ENCODE measurements at places on chromosomes 2 and 18.

DNA sequence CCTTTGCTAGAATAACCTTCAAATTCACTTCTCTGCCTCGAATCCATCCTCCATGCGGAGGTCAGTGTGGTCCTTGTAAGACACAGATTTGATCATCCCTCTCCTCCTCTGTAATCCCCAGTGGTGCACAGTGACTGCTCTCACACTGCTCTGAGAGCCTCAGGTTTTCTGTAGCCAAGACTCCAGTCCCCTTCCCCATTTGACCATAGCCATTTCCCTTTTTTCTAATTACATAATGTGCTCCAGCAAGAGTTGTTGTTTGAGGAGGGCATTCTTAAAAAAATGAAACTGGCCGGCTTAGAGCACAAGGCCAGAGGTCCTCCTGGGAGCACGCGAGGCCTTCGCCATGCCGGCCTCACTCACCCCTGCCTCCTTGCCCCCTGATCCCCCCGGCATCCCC, 34.7 kb upstream of the LPIN1 start:
- DNase-seq, result no peak

DNA sequence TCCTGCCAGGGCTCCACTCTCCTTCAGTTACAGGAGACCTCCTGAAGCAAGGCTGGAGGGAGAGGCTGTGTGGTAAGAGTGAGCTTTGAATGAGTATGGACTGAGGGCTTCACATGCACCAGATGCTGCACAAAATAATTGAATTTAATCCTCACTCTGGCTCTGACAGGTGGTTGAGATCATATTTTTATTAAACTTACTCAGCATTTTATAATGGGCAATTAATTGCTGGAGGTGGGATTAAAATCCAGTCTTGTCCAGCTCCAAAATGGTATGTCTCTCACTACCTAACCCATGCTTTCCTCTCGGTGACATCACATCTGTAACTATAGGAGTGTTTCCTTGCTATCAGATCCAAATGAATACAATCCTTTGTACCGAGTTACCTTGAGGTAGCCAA, 66.2 kb upstream of the AQP4 start:
- no peak for DNase-seq

DNA sequence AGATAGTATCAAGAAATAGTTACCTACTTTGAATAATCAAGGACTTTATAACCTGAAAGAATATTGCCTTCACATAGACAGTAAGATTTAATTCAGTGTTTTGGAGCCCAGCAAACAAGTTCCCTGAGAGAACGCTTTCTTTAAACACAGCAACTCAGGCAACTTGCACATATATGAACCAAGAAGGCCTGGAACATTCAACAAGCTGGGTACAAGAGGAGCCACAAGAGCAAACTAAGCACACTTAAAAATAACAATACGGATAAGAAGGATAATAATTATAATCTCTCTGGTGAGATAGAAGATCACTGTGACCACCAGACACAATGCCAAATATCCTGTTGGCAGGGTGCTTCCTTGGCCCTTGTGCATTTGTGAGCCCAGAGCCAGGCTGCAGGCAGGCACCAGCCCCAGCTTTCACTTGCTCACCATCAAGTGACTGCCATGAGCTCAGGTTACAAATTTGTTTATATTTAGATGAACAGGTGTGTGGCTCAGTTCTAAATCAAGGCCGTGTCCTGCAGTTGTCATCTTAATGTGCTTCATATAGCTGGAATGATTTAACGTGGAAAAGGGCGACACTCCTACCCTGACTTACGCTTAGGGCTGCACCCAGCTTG, 446.6 kb downstream of the IRS1 start:
- DNase-seq, result no peak

GRCh38 chr18:44869533-44869932, 188.8 kb downstream of the SETBP1 start:
- no peak for DNase-seq

- DNase-seq, result peak; percentile 66
These were observed 32.8 kb upstream of the SLC14A1 start for GRCh38 chr18:45690975-45691815.

GRCh38 chr18:50311650-50312049, 24.2 kb upstream of the CXXC1 start:
- no peak for DNase-seq

GRCh38 chr2:202758604-202759003, 113.0 kb downstream of the ICA1L start:
- no peak for DNase-seq

Data from activated CD4-positive, alpha-beta T cell treated with anti-CD3 and anti-CD28 coated beads, Interleukin-2, amount 50 U/mL, for 24 hours (primary cell).